ENCODE measurements at places on chromosomes 7 and 10.

DNA sequence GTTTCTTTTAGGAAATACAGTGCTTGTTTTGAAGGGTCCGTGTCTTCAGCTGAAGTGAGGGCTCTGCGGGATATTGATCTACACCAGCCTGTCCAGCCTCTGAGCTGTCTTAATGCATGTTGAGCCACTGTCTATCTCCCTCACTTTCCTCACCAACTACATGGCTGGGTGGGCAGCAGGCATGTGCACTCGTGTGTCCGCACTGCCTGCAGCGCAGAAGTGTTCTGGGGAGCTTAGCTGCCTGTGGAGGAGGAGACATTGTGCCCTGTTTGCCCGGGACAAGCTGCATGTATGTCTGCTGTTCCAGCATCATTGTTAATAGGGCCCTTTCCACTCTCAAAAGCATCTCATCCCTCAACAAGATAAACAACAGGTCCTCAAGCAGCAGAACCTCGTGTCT, 133.1 kb upstream of the EEPD1 start:
- DNase-seq = no peak

DNA sequence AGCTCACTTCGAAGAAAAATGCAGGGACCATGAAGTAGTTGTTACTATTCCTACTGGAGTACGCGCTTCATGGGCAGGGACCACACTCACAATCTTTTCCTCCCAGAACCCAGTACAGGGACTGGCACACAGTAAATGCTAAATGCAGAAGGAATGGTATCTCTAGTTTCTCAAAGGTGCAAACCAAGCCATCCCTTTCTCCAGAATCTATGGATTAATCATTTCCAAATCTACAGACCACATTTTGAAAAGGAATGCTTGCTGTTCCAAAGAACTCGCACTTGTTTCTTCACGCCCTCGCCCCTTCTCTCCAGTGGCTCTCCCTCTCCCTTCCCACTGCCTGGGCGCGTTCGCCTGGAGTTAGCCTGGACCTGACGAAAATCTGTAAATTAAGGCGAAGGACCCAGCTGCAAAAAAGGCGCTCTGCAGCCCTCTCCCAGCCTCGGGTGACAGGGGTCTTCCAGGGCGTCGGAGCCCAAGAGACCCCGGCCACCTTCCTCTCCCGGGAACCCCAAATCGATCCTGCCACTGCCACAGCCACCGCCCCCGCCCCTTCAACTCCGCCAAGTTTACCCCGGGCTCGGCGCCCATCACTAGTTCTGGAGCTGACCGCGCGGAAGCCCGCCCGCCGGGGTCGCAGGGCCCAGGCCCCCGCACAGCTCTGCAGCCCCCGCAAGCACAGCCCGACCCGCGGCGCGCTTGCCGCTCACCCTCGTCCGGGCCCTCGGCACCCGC, 527 bp downstream of the PDIA4 start:
- DNase-seq = no peak

DNA sequence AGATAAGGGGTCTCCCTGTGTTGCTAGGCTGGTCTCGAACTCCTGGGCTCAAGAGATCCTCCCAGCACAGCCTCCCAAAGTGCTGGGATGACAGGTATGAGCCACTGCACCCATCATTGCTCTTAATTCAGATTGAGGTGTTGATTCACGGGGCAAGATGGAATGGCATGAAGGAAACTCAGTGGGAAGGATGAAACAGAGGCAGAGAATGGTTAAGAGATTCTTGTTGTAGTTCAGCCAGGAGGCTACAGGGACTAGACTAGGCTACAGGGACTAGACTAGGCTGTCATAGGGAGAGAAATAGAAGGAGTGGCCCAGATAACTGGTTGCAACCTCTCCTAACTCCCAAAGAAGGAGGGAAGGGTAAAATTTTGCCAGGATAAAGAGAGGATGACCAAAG, 48.0 kb downstream of the THNSL1 start:
- DNase-seq = no peak

DNA sequence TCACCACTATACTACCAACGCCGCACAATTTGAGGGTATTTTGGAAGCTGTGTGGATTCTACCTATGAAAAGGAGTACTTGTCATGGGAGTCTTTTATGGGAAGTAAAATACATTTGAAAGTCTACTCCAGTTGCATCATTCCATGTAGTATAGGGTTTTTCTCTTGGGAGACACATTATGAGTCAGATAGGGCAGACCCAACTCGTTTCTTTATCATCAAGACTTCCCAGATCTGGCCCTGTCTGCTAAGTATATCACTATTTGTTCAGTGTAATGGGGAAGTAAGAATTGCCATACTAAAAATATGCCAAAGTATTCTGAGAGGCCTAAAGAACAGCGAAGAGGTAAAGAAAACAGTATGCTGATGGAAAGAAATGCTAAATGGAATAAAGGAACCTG, 144.2 kb downstream of the SPAG6 start:
- DNase-seq = no peak

- DNase-seq = no peak
These were observed 72.4 kb upstream of the C1GALT1 start for GRCh38 chr7:7109934-7110333.

DNA sequence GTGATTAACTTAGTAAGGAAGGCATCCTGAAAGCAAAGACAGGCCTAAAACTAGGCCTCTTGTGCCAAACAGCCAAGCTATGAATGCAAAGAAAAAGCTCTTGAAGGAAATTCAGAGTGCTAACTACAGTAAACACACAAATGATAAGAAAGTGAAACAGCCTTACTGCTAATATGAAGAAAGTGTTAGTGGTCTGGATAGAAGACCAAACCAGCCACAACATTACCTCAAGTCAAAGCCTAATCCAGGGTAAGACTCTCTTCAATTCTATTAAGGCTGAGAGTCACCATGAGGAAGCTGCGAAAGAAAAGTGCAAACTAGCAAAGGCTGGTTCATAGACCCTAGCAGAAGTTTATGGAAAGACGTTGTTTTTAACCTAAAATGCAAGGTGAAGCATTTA, 66.0 kb downstream of the IPMK start:
- no peak for DNase-seq

- no peak for DNase-seq
These were observed 71.0 kb downstream of the PAXIP1 start for GRCh38 chr7:154931906-154932305.

- no peak for DNase-seq
These were observed 10.3 kb upstream of the RRP12 start for GRCh38 chr10:97411406-97411805.

Data from NCI-H524 (cell line).